Pancreas (tissue), 10 donors: ENCODE measurements at places on chromosomes 5 and 9.

DNA sequence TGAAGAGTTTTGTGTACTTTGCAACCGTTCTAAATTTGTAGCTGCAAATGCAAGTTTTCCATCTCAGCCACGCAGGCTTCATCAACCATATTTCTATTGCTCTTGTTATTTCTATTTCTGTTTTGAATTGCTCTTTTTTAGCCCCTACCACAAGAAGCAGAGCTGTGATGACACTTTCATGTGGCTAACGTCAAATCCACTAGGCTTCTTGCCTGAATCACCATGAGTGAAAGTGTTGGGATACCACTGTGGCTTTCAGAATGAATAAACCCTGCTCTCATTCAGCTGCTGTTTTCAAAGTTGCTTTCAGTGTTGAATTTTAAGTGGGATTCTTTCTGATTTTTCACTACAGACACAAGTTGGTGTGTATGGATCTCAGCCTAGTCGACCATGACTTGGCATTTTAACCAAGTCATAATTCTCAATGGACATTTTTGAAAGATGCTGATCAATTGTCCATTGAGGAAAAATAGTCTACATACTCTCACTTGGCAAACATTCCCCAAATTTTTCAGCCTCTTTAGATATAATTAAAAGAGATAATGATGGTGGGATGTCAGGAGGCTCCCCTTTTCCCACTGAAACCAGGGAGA is 41.0 kb upstream of the MTAP start:
- no peaks in the 10 kb centered on the region for H3K36me3 ChIP-seq
- no peaks in the 10 kb centered on the region for H3K4me1 ChIP-seq
- no peak for DNase-seq
- H3K27ac ChIP-seq: no peak overlapping the region

- no peak overlapping the region for H3K27ac ChIP-seq
- H3K27me3 ChIP-seq: no peaks in the 10 kb centered on the region
- no peaks in the 10 kb centered on the region for H3K4me1 ChIP-seq
- DNase-seq: no peak
- no peak overlapping the region for H3K4me3 ChIP-seq
Measured at GRCh38 chr9:126367616-126368015, 41.0 kb downstream of the MVB12B start.

GRCh38 chr9:127144670-127145445 is 22.4 kb upstream of the ANGPTL2 start:
- no peak overlapping the region for H3K27ac ChIP-seq
- H3K4me1 ChIP-seq: no peaks in the 10 kb centered on the region
- H3K36me3 ChIP-seq: no peaks in the 10 kb centered on the region
- H3K4me3 ChIP-seq: no peak overlapping the region
- no peak for DNase-seq

DNA sequence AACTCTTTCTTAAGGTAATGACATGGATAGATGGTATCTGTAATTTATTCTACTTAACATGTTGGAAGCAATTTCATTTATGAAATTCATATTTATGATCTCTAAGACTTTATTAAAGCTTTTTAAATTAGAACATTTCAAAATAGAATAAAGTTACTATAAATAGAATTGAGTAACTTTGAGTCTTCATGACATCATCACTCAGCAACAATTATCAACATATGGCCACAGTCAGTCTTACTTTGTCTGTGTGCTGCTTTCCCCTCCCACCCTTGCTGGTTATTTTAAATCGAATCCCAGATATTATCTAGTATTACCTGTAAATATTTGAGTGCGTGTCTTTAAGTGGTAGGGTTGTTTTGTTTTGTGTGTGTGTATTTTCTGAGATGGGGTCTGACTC is 65.2 kb downstream of the IPO11 start:
- no peaks in the 10 kb centered on the region for H3K4me1 ChIP-seq
- H3K4me3 ChIP-seq: no peak overlapping the region
- no peak for DNase-seq

DNA sequence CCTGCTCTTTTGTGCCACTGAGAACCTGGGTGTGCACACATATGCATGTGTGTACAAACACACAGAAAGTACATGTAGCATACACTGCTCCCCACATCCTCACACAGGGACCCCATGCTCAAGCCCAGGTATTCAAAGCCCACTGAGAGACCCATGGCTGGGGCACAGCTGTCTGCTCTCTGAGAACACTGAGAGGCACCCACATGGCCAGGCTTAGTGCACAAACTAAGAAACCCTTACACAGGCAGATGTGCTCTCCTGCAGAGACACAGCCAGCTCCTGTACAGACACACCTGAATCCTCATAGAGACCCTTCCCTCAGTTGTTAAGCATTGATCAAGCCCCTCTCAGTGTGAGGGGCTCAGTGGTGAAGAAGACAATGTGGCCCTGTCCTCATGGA is 92.5 kb downstream of the CACNA1B start:
- H3K4me3 ChIP-seq: no peak overlapping the region
- H3K36me3 ChIP-seq: no peaks in the 10 kb centered on the region
- H3K27me3 ChIP-seq: no peaks in the 10 kb centered on the region
